Cardiac muscle cell (in vitro differentiated cells and primary cell): ENCODE measurements at places on chromosomes 11 and 22. TPM values are rescaled to one million over a fixed set of nuclear protein-coding genes. Genes with fewer than 3 reads are reported as not detected.

MRGPRG gene
- not detected in 2 replicates for total RNA-seq

SCGB2A2 gene
- total RNA-seq, result not detected in 2 replicates

PGR gene
- 0.04 TPM in 1 of 2 replicates, not detected in the other for total RNA-seq

SLC22A25 gene
- total RNA-seq, result not detected in 2 replicates

TRPM5 gene
- 0.14 and 0.66 TPM in 2 replicates for total RNA-seq

UPK2 gene
- 0.89 TPM in 1 of 2 replicates, not detected in the other for total RNA-seq

OR52N4 gene
- not detected in 2 replicates for total RNA-seq

DNA sequence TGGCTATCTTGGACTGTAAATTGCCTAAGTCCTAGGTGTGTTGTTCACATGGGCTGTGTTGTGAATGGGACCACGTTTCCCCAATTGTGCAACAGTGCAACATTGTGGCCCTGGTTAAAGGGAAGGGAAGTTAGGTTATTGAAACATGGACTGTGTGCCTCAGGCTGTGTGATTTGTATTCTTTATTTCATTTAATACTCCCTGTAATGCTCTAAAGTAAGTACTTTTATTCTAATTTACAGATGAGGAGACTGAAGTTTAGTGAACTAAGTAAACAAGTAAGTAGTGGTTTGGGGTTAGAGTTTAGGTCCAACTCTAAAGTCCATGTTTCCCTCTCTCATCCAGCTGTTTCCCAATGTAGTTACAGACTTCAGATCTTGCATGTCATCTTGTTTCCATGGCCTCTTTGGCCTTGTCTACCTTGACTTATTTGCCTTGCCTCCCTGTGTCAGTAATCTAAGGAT is 77.7 kb downstream of the STIM1 start:
- DNase-seq, result no peak
- H3K27me3 ChIP-seq, result no peaks in the 10 kb centered on the region
- no peak overlapping the region for H3K4me3 ChIP-seq
- H3K4me1 ChIP-seq, result peaks cover 38% of the 10 kb centered on the region

GRCh38 chr11:35418282-35419183 is 825 bp downstream of the SLC1A2 start:
- H3K4me3 ChIP-seq, result peak overlapping the region; percentile 50
- no peak overlapping the region for H3K27ac ChIP-seq
- H3K36me3 ChIP-seq, result no peaks in the 10 kb centered on the region
- DNase-seq, result peak; percentile 15
- peaks cover 100% of the 10 kb centered on the region for H3K27me3 ChIP-seq
- peaks cover 6% of the 10 kb centered on the region for H3K4me1 ChIP-seq

- no peak overlapping the region for H3K27ac ChIP-seq
- H3K27me3 ChIP-seq, result no peaks in the 10 kb centered on the region
- no peaks in the 10 kb centered on the region for H3K4me1 ChIP-seq
- H3K4me3 ChIP-seq, result no peak overlapping the region
Measured at GRCh38 chr11:76823481-76824028, 37.2 kb upstream of the ACER3 start.

GRCh38 chr22:25892678-25893077 is 150.7 kb downstream of the MYO18B start:
- no peak overlapping the region for H3K4me3 ChIP-seq
- H3K27me3 ChIP-seq, result no peaks in the 10 kb centered on the region
- no peaks in the 10 kb centered on the region for H3K4me1 ChIP-seq
- no peak for DNase-seq

GRCh38 chr22:26168330-26168851 is 871 bp upstream of the SEZ6L start:
- no peak for DNase-seq
- peaks cover 5% of the 10 kb centered on the region for H3K4me1 ChIP-seq
- H3K36me3 ChIP-seq, result no peaks in the 10 kb centered on the region
- no peak overlapping the region for H3K27ac ChIP-seq
- no peak overlapping the region for H3K4me3 ChIP-seq

DNA sequence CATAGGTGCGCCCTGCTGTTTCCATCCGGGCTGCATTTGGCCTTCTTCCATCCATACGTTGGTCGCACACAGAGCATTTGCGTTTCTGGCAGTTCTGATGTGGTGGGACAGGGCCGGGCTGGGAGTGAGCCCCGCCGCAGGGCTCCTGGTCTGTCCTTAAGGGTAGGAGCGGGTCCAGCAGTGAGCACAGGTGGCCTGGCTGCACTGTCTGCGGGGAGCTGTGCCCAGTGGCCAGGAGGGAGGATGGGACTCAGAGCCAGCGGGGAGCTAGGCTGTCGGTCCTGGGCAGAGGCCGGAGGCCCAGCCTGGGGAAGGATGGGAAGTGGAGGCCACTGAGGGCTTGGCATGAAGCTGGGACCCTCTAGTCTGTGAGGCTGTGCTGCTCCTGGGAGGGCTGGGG is 385.1 kb downstream of the TBC1D22A start:
- no peaks in the 10 kb centered on the region for H3K4me1 ChIP-seq
- no peaks in the 10 kb centered on the region for H3K36me3 ChIP-seq
- no peak overlapping the region for H3K27ac ChIP-seq
- no peaks in the 10 kb centered on the region for H3K27me3 ChIP-seq
- no peak overlapping the region for H3K4me3 ChIP-seq
- no peak for DNase-seq

DNA sequence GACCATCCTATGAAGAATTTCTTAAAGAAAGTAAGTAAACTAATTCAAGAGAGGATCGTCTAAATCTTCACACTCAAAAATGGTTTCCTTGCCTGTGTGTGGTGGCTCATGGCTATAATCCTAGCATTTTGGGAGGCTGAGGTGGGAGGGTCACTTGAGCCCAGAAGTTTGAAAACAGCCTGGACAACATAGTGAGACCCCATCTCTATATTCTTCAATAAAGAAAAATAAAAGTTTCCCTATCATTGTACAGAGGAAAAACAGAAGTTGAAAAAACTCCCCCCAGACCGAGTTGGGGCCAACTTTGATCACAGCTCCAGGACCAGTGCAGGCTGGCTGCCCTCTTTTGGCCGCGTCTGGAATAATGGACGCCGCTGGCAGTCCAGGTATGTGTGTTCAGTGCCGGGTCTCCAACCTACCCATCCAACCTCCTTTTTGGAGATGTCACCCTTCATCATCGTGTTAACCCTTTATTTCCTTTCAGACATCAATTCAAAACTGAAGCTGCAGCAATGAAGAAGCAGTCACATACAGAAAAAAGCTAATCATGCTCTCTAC is 3.0 kb downstream of the RPS25 start:
- peaks cover 41% of the 10 kb centered on the region for H3K36me3 ChIP-seq
- H3K4me1 ChIP-seq, result peaks cover 8% of the 10 kb centered on the region
- H3K4me3 ChIP-seq, result no peak overlapping the region
- H3K27ac ChIP-seq, result no peak overlapping the region
- no peak for DNase-seq

GRCh38 chr11:20522536-20522935 is 76.9 kb upstream of the SLC6A5 start:
- H3K36me3 ChIP-seq, result no peaks in the 10 kb centered on the region
- no peaks in the 10 kb centered on the region for H3K4me1 ChIP-seq
- H3K27ac ChIP-seq, result no peak overlapping the region
- H3K27me3 ChIP-seq, result no peaks in the 10 kb centered on the region

DNA sequence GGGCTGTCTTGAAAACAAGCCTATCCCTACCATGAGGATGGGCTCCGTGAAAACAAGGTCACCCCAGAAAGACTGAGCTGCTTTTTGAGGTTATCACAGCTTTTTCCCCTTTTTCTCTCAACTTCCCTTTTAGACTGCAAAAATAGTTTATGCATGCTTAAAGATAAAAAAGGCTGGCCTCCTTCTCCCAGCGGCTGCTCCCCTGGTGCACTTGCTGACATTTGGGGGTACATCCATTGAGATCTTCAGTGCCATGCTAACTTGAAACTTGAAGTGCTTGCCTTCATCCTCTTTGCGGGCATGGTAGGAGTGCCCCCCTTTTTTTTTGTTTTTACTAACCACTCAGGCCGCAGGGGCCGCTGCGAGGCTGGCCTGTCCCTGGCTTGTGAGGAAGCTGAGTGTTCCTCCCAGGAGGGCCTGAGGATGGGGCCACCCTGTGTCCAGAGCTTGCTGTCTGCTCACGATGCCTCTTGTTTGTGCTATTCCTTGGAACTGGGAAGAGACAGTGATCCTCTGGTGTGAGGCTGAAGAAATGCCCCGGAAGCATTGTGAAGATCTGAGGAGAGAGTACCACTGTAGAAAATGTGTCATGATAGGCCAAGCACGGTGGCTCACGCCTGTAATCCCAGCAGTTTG is 2.2 kb downstream of the TANGO2 start:
- no peak overlapping the region for H3K27ac ChIP-seq
- DNase-seq, result no peak
- peaks cover 5% of the 10 kb centered on the region for H3K4me1 ChIP-seq
- no peaks in the 10 kb centered on the region for H3K36me3 ChIP-seq
- peaks cover 20% of the 10 kb centered on the region for H3K27me3 ChIP-seq

GRCh38 chr22:35593891-35594470 is 23.1 kb downstream of the MB start:
- no peak overlapping the region for H3K4me3 ChIP-seq
- no peak overlapping the region for H3K27ac ChIP-seq
- no peaks in the 10 kb centered on the region for H3K27me3 ChIP-seq
- peaks cover 50% of the 10 kb centered on the region for H3K4me1 ChIP-seq
- no peaks in the 10 kb centered on the region for H3K36me3 ChIP-seq
- DNase-seq, result no peak

GRCh38 chr11:1447845-1448825 is 38.4 kb downstream of the MOB2 start:
- DNase-seq, result no peak
- H3K27me3 ChIP-seq, result no peaks in the 10 kb centered on the region
- H3K4me3 ChIP-seq, result no peak overlapping the region
- H3K4me1 ChIP-seq, result peaks cover 4% of the 10 kb centered on the region

DNA sequence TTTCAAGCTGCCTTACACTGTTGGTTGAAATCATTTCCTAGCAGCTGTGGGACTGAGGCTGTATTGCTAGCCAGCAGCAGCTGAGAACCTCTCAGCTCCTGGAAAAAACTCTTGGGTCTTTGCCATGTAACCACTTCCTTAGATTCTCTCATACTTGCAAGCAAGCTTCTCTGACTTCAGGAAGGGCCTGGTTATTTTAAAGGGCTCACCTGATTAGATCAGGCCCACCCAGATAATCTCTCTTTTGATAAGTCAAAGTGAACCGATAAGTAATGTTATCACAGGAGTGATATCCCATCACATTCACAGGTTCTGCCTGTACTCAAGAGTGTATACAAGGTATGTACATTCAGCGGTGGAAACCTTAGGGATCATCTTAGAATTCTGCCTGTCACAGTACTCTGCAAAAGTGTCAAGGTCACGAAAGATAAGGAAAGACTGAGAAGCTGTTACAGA is 7.4 kb upstream of the CLPB start:
- H3K4me1 ChIP-seq, result no peaks in the 10 kb centered on the region
- H3K36me3 ChIP-seq, result no peaks in the 10 kb centered on the region
- no peak overlapping the region for H3K27ac ChIP-seq
- H3K27me3 ChIP-seq, result no peaks in the 10 kb centered on the region
- DNase-seq, result peak; percentile 84
- no peak overlapping the region for H3K4me3 ChIP-seq

GRCh38 chr11:64870893-64871466 is 7.4 kb downstream of the EHD1 start:
- peak overlapping the region; percentile 97 for H3K27ac ChIP-seq
- H3K36me3 ChIP-seq, result peaks cover 5% of the 10 kb centered on the region
- no peak for DNase-seq
- H3K27me3 ChIP-seq, result no peaks in the 10 kb centered on the region

- H3K27ac ChIP-seq, result no peak overlapping the region
- H3K36me3 ChIP-seq, result no peaks in the 10 kb centered on the region
- DNase-seq, result peak; percentile 58
- H3K27me3 ChIP-seq, result peaks cover 76% of the 10 kb centered on the region
- H3K4me3 ChIP-seq, result no peak overlapping the region
- no peaks in the 10 kb centered on the region for H3K4me1 ChIP-seq
Measured at GRCh38 chr11:133078591-133079404, 453.5 kb downstream of the OPCML start.

DNA sequence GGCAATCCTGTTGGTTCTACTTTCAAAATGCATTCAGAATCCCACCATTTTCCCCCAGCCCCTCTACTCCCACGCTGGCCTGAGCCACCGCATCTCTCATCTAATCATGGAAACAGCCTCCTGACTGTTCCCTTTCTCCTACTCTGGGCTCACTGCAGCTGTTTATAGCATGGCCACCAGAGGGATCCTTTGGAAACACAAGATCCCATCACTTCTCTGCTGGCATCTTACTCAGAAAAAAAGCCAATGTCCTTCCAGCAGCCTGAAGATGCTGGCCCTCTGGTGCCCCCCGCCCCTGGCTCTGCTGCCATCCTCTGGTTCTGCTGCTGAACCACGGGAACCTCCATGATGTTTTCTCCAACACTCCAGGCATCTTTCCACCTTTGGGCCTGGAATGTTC is 11.1 kb downstream of the MS4A8 start:
- DNase-seq, result no peak
- H3K36me3 ChIP-seq, result no peaks in the 10 kb centered on the region
- no peak overlapping the region for H3K27ac ChIP-seq
- H3K4me3 ChIP-seq, result no peak overlapping the region

DNA sequence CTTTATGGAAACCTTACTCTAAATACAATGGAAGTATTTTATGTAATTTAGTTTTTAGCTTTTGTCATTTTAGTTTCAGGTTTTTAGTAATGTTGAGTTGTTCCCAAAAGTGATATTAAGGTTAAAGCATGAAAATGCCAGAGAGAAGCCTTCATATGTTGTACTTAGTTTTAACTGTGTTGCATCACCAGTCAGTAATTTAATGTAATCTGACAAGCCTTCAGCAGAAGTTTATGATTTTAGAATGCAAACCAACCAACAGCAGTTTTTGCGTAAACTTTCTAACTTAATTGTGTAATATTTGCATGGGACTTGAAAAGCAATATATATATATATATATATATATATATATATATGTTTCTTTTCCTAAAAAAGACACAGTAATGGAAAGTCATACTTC is 110.6 kb downstream of the MSANTD4 start:
- H3K27ac ChIP-seq, result no peak overlapping the region
- no peaks in the 10 kb centered on the region for H3K36me3 ChIP-seq
- H3K4me3 ChIP-seq, result no peak overlapping the region
- DNase-seq, result no peak
- no peaks in the 10 kb centered on the region for H3K27me3 ChIP-seq
